Activated CD8-positive, alpha-beta memory T cell treated with anti-CD3 and anti-CD28 coated beads for 36 hours (primary cell): ENCODE measurements at places on chromosomes 6 and 20. TPM values are rescaled to one million over a fixed set of nuclear protein-coding genes. Genes with fewer than 3 reads are reported as not detected.

The DZANK1 gene
- 2.5 TPM for total RNA-seq

The CGA gene
- not detected for total RNA-seq

The C2 gene
- total RNA-seq = 0.82 TPM

The OTOR gene
- total RNA-seq = not detected

The MAP7 gene
- total RNA-seq = 1.1 TPM

The COX4I2 gene
- total RNA-seq = not detected

The GNAS-AS1 gene
- total RNA-seq = 1.3 TPM

The SPATS1 gene
- total RNA-seq = not detected

The DACT2 gene
- not detected for total RNA-seq

The FLRT3 gene
- not detected for total RNA-seq

The CLIC1 gene
- 383 TPM for total RNA-seq

The SAPCD1 gene
- total RNA-seq = 8.6 TPM

The QKI gene
- 65.7 TPM for total RNA-seq

The SLC32A1 gene
- not detected for total RNA-seq

The SLC13A3 gene
- total RNA-seq = not detected

The CFB gene
- not detected for total RNA-seq

The FRK gene
- 0.04 TPM for total RNA-seq

The MOG gene
- total RNA-seq = not detected

The HFE gene
- 0.19 TPM for total RNA-seq

The NCOA7 gene
- 58.5 TPM for total RNA-seq

The TMEM170B gene
- 2.7 TPM for total RNA-seq

The GPR6 gene
- total RNA-seq = not detected

The CLPSL1 gene
- total RNA-seq = not detected

The DEFB124 gene
- not detected for total RNA-seq

The SOX4 gene
- 1.2 TPM for total RNA-seq

The CLPSL2 gene
- total RNA-seq = not detected

The SRMS gene
- total RNA-seq = not detected

The GATA5 gene
- total RNA-seq = not detected

The VGLL2 gene
- not detected for total RNA-seq

The PXMP4 gene
- total RNA-seq = 7.5 TPM

The OR2H2 gene
- total RNA-seq = not detected

The MUC22 gene
- total RNA-seq = not detected

The PRR18 gene
- 0.10 TPM for total RNA-seq

The EPB41L2 gene
- total RNA-seq = 40.4 TPM

The KCNQ2 gene
- total RNA-seq = not detected

The FAM83C gene
- not detected for total RNA-seq

The FAXC gene
- total RNA-seq = 0.10 TPM

The OVOL2 gene
- not detected for total RNA-seq

The C20orf204 gene
- 2.1 TPM for total RNA-seq

The MCHR2 gene
- not detected for total RNA-seq

The PAK5 gene
- total RNA-seq = not detected

The MOCS3 gene
- 8.1 TPM for total RNA-seq

The CYP21A2 gene
- total RNA-seq = 0.44 TPM

The TOX2 gene
- 0.63 TPM for total RNA-seq

The YIPF3 gene
- total RNA-seq = 41.6 TPM

The SMIM28 gene
- not detected for total RNA-seq
